ENCODE measurements at places on chromosomes 2 and 18.

- DNase-seq, result no peak
Measured at GRCh38 chr18:22387787-22388186, 29.9 kb downstream of the CTAGE1 start.

GRCh38 chr18:65527879-65528633 is 222.8 kb upstream of the CDH7 start:
- no peak for DNase-seq

GRCh38 chr2:162037028-162037795 is 36.8 kb downstream of the DPP4 start:
- DNase-seq, result no peak

DNA sequence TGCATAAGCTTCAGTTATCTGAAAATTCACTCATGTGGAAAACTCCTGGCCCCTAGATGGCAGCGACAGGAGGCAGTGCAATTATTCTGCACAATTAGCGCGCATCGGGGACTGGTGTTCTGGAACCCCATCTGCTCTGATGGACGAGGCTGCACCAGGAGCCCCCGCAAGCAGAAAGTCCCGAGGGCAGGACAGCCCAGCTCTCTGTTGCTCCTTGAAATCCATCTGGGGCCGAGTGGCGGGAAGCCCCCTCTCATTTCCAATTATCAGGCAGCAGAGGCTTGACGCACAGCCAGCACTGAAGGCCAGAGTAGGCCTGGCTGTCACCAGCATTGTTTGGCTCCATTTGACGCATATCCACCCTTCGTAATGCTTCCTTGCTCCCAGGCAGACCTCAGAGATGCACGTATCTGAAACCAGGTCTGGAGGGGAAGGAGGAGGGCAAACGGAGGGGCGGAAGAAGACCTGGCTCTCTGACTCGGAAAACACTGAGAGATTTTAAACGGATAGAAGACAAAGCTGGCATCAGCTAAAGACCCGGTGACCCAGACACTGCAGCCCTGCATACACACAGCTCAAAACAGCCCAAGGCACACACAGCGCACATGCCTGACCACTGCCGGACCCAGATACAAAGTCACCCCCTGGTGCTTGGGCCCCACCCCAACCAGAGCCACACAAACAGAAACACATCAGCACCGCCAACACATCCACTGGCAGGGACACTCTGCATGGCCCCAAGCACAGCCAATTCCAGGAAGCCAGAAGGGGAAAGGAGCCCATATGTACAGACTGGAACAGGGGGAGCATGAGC is 69.8 kb downstream of the TNS1 start:
- DNase-seq, result no peak

DNA sequence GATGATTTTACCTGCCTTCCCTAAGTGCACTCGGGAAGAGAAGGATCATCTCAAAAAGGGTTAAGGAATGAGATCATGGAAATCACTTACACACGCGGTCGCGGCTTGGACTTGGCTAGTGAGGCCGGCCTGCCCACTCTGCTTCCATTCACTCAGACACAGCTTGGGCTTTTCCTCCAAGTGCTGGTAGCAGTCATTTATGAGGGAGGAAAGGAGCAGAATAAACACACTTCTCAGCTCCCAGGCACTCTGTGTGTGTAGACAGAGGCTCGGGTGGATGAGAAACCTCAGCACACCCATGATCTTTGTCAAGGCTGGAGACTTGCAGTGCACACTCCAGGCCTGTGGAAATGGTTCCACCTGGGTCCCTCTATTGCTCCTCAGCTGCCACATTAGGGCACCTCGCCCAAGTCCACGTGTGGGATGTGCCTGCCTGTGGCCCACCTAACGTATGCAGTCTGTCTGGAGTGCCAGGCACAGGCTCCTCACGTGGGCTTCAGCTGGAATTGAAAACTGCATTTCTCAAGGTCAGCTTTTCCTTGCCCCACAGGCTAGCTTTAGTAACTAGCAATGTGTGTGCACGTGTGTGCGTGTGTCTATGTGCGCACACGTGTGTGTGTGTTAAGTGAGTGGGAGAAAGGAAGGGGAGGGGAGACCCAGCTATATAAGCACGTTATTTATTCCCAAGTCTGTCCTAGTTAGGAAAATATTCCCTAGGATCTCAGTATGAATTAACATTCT is 288.4 kb downstream of the SOX11 start:
- no peak for DNase-seq

DNA sequence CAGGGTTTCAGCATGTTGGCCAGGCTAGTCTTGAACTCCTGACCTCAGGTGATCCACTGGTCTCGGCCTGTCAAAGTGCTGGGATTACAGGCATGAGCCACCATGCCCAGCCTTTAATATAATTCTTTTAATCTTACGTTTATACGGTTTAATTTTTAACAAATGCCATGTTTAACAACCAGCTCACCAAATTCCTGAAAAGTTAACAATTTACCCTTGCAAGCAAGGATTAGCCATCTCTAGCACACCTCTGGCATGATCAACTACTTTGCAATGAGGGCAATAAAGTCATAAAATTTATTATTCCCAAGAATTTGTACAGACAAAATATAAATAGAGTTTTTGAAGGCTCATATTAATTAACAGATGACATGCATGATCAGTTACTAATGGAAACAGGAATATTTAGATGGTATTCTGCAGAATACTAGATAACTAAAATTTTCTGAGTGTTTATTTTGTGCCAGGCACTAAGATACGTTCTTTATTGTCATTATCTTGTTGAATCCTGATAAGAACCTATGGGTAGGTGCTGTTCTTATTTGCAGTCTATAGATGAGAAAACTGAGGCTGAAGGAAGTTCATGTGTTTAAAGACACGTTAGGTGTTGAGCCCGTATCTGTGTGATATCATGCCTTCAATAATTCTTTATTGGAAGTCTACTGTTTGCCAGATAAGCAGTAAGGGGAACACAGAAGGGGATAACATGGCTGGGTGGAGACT is 190.1 kb downstream of the CDCA7 start:
- DNase-seq, result no peak

- no peak for DNase-seq
Measured at GRCh38 chr18:7830468-7830867, 263.4 kb downstream of the PTPRM start.

- no peak for DNase-seq
Measured at GRCh38 chr2:85588236-85588635, 4.0 kb downstream of the VAMP5 start.

DNA sequence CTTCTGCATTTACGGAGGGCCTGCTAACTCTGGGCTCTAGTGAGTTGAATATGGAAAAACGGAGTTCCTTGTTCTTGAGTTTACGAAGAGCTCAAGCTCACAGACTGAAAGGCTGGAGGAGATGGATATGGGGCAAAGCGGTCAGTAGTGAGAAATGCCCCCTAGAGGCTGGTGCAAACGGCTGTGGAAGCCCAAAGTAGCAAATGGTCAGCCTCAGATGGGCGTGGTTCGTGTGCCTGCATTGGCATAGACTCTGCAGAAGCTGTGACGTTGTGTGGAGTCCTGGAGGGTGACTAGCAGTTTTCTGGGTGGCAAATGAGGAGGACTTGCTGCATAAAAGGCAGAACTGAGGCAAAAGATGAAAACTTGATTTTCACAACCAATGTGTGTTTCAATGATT is 93.6 kb upstream of the TWIST2 start:
- no peak for DNase-seq

- no peak for DNase-seq
Measured at GRCh38 chr2:232600053-232600773, 33.2 kb upstream of the EFHD1 start.

- DNase-seq, result no peak
Measured at GRCh38 chr2:98517636-98518035, 73.0 kb downstream of the INPP4A start.

- DNase-seq, result no peak
Measured at GRCh38 chr2:168375195-168375798, 80.8 kb upstream of the CERS6 start.

DNA sequence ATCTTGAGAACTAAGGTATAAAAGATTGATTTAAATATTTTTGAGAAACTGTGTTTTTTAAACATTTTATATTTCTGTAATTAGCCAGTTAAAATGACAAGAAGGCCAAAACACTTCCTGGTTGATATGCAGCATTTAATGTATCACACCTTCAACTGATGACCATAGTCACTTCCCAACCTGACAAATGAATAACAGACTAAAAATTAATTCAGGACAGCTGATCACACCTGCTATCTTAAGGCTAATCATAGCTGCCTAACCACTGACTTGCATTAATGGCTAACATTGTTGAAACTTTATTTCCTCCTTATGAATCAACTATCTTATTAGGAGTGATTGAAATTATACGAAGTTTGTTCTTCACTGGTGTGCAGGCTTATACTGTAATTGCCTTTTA is 125.8 kb upstream of the MSTN start:
- DNase-seq, result no peak

- DNase-seq, result no peak
Measured at GRCh38 chr2:69449906-69450305, 12.7 kb upstream of the NFU1 start.

DNA sequence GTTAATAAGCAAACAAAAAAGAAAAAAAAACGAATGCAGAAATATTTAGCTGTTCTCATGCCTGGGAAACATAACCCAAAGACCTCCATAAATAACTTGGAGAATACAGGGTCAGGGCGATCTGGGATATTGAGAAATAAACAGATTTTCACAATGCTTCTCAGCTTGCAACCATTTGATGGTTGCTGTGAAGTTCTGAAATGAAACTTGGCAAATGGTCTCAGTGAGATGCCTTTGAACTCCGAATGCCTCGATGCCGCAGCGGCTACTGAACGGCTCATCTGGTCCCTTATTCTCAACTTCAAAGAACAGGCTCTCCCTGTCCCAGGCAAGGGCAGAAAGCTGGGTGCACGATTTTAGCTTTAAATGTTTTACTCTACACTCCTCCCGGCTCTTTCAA is 78.1 kb downstream of the ZNF516 start:
- DNase-seq, result no peak

- DNase-seq, result no peak
Measured at GRCh38 chr2:141423124-141423523, 707.7 kb downstream of the LRP1B start.

GRCh38 chr2:207423886-207424285 is 105.9 kb upstream of the CREB1 start:
- no peak for DNase-seq

DNA sequence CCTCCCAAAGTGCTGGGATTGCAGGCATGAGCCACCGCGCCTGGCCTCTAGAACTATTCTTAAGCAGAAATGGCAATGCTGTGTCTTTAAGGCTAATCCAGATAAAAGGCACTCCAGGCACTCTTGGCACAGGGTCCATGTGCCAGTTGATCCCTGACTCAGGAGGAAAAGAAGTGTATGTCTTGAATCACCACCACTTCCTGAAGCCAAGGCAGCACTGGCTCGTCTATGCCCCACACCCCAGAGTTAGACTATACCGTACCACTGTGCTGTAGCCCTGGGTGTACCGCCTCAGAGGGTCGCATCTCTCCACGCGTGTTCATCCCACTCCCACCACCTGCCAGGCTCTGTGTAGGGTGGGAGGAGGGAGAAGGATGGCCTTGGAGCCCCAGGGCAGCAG is 9.0 kb downstream of the TNFRSF11A start:
- no peak for DNase-seq

DNA sequence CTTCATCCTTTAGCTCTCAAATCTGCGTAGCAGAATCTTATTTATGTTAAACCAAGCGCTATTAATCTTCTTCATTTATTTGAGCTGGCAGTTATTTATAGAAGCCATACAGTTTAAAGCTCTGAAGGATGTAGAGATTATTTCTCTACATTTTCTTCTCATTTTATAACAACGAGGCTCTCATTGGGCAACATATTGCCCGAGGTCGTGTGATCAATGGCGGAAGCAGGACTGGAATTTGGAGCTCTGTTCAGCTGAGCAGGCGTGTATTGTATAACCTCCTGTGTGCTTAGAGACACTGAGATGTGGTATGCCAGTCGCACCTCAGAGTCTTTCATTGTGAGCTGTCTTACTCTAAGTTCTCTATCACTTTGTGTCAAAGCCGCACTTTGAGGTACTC is 17.5 kb upstream of the DRC1 start:
- DNase-seq, result no peak

GRCh38 chr2:35463805-35464596 is 891.6 kb upstream of the CRIM1 start:
- DNase-seq, result no peak

Measured in activated CD4-positive, alpha-beta T cell treated with anti-CD3 and anti-CD28 coated beads for 4 hours (primary cell).